ENCODE measurements at places on chromosomes 13 and 19.
A peak's percentile ranks its signal among the peaks of the same experiment; 100 is the strongest.

- DNase-seq = no peak
Observed at GRCh38 chr13:35162420-35162819, 220.3 kb downstream of the NBEA start.

DNA sequence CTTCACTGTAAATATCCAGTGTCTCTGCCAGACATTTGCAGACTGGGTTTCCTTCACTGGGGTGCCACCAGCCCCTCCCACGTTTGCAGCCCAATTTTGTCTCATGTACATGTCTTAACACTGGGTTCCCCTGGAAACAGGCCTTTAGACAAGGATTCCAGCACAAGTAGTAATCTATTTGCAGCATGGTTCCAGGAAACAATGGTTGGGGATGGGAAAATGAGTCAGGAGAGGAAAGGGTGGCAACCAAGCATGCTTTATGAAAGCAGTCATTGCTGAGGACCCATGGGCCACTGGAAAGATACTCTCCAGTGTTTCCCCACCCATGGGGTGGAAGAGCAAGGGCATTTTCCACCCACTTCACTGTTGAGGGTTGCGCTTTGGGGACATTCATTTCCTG, 53.6 kb upstream of the FARP1 start:
- DNase-seq = no peak

GRCh38 chr13:53237696-53238095, 209.1 kb downstream of the OLFM4 start:
- DNase-seq = no peak

GRCh38 chr13:33129886-33130285, 113.7 kb downstream of the KL start:
- no peak for DNase-seq

DNA sequence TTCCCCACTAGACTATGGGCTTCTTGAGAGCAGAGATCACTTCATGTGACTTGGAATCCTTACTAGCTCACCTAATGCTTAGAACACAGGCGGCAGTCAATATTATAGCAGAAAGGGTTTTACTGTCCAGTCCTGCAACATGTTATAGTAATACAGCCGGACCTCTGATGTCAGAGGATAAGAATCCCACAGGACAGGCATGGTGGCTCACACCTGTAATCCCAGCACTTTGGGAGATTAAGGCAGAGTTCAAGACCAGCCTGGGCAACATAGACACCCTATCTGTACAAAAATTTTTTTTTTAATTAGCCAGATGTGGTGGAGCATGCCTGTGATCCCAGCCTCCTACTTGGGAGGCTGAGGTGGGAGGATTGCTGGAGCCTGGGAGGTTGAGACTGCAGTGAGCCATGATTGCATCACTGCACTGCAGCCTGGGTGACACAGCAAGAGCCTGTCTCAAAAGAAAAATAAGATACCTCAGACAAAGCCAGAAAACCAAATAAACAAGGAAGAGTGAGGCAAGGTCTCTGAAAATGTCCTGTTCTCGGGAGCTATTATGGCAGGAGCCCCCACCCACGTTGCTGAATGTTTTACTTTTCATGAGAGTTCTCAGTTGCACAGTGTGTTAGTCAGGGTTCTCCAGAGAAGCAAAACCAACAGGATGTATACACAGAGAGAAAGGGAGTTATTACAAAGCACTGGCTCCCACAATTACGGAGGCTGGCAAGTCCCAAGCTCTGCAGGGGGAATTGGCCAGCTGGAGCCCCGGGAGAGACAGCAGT, 100.8 kb downstream of the UBL3 start:
- DNase-seq = no peak

DNA sequence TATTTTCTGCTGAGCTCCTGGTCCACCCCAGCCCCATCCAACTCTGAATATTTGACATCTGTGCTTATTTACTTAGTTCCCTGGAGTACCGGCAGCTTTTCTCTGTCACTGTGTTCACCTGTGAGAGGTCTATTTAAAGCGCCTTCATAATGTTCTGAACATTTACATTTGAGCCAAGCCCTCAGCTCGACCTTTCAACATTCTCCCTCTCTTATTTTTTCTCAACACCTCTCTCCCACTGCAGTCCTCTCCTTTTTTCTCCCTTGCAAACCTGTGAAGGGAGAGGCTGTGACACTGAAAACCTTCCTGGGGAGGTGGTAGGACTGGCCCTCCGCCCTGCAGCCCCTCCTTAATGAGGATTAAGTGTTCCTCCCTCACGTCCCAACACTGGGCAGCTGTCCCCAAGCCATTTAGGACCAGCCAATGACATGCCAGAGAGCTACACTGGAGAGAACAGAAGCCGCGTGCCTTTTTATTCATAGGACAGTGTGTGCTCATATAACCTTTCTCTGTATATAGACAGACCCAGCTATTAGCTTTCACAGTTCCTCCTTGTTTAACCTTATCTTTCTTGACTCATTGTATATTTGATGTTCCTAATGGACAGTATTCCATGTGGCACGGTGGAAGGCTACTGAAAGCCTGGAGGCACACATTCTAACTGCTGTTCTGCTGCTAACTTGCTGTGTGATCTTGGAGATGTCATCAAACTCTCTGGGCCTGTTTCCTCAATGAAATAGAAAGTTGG, 134.8 kb downstream of the NUFIP1 start:
- no peak for DNase-seq

GRCh38 chr13:21538753-21539152, 65.2 kb downstream of the MICU2 start:
- no peak for DNase-seq

DNA sequence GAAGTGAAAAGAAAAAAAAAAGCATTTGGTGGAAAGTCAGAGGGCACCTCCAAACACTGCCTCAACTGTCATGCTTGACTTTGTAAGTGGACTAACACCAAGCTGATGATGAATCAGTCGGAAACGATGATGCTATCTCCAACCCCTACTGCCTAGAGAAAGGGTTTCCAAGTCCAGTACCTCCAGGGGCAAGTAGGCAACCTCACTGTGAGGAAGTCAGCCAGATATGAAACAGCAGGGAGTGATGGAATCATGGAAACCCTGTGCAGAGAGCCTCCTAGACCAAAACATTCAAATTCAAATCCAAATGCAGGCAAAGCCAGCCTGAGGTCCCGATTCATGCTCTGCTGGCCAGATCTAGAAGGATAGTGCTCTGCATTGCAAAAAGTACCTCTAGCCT, 100.9 kb upstream of the SERP2 start:
- no peak for DNase-seq

- DNase-seq = no peak
Observed at GRCh38 chr13:19634256-19634740, 839 bp downstream of the MPHOSPH8 start.

- no peak for DNase-seq
Observed at GRCh38 chr19:10145031-10145430, 25.3 kb upstream of the EIF3G start.

GRCh38 chr19:46830864-46831263, 19.8 kb downstream of the AP2S1 start:
- DNase-seq = no peak

DNA sequence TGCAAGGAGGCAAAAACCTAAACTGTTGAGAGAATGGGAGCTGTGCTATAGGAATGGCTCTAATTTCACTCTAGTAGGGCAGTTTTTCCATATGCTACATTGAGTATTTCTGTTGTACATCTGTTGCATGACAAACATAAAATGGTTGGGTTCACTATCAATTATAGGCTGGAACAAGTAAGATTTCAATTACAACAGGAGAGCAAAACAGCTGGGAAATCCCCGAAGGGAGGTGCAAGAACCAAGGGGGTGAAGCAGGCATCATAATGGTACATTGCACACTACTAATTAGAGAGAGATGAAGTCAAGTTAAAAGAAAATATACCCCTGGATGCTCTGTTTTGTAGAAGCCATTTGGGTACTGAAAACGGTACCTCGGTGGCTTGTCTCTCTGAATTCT, 389.5 kb downstream of the PCDH9 start:
- no peak for DNase-seq

DNA sequence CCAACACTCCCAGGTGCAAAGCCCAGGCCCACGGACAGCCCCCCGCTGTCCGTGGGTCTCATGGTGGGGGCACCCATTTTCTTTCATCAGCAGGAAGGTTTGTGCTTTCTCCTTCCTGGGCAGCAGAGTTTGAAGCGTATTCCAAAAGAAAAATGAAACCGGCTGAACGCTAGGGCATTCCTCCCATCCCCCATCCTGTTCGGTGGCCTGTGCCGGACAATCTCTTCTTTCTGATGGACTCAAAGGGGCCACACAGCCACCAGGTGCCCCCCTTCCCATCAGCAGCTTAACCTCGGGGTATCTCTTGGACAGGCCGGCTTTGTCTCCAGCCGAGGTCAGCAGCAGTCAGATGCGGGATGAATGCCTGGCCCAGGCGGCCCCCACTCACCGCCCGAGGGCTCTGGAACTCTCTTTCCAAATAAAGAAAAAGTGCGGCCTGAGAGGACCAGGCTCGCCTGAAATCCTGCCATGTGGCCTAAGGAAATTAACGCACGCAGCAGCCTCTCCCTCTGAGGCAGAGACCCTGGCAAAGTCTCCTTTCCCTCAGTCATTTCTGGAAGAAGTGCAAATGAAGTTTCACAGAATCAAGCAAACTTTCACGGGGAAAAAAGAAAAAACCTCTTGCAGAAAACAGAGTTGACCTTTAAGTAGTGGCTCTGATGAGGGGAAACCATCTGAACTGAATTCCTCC, 67.8 kb downstream of the RASA3 start:
- DNase-seq = peak; percentile 58

DNA sequence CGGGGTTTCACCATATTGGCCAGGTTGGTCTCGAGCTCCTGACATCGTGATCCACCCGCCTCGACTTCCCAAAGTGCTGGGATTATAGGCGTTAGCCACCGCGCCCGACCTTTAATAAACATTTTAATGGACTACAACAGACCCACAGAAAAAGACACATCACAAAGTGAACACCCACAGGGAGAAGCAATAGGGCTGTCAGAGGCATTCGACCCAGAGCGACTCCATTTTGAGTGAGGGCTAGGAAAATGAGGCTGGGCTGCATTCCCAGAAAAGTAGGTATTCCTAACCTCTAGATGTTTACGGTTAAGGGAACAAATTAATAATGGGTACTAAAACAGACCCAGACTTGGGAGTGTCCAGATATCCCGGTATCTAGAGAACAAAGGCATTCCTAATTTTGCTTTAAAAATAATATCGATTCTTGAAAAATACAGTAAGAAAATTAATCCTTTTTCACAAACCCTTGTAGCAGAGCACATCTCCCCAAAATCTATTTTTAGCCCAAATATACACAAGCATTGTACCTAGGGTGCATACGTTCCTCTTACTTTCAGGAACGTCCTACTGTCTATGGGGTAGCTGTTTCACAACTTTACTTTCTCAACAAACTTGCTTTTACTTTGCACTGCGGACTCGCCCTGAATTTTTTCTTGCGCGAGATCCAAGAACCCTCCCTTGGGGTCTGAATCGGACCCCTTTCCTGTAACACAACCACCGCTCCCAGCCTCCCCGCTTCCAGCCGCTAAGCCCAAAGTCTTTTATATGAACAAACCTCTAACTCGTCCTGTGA, 811 bp upstream of the ZNF8 start:
- DNase-seq = no peak

DNA sequence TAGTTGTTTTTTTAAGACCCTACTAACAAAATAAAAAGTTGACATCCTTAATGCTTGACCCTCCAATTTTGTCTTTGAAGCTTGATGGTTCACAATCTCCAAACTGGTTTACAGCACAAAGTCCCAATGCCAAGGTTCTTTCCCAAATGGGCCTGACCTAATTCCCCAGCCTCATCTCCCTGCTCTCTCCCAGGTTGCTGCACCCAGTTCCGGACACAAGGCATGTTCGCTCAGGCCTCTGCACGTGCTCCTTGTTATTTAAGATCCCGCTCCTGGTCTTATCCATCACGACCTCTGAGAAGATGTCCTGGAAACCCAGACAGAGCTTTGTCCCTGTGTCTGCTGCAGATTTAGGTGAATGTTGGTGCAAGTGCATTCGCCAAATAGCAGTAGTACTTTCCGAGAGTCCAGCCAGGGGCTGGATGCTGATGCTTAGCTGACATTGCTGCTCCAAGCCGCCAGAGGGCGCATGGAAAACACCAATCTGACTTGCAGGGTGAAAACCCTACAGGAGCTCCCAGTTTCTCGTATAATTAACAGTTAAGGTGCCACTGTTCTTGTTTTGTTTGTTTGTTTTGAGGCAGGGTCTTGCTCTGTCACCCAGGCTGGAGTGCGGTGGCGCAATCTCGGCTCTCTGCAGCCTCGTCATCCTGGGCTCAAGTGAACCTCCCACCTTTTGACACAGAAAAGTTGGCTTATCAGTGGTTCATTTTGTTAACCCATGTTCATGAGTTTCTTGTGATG, 18.5 kb downstream of the LYPD3 start:
- peak; percentile 83 for DNase-seq

GRCh38 chr19:3625996-3626472, 556 bp downstream of the CACTIN start:
- DNase-seq = no peak

GRCh38 chr13:113616991-113617749, 32.6 kb downstream of the TFDP1 start:
- no peak for DNase-seq

DNA sequence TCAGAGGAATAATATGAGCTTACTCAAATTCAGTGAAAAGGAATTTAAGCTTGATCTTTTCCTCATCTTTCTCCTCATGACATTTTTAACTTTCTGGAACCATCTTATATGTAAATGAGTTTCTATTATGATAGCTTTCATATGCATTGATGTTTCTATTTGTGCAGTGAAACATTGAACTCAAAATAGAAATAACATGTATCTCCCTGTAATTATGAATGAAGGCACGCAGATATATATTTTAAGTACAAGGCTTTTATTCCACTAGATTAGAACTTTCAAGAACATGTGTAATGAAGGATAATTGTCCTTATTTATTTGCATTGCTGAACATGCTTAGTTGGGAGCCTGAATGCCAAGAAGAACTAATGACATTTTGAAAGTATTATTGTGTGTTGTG, 1391.7 kb upstream of the MIR17HG start:
- DNase-seq = no peak

DNA sequence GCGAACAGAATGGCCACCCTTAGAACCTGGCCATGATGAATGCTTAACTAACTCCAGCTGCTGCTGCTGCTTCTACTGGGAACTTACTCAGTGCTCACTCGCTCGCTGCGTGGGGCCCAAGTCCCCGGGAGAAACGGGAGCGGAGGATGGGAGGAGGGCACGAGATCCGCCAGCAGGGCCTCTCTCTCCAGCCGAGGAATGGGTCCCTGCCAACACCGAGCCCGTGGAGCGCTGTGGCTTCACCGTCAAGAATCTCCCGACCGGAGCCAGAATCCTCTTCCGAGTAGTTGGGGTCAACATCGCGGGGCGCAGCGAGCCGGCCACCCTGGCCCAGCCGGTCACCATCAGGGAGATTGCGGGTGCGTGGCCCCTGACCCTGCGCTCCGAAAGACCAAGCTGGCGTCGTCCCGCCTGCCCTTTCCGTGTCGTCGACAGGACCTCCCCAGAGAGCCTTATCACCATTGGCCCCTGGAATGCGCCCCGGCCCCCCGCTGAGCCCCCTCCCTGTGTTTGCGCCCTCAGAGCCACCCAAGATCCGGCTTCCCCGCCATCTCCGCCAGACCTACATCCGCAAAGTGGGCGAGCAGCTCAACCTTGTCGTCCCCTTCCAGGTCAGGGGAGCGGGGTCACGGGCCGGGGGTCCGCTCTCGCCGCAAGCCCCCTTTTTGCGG, 17.8 kb upstream of the EMC10 start:
- no peak for DNase-seq

All from NCI-H526 (cell line).